Esophagus mucosa (tissue), 1 donor: ENCODE measurements at places on chromosomes 2 and 18. TPM values are rescaled to one million over a fixed set of nuclear protein-coding genes. Genes with fewer than 3 reads are reported as not detected.
A peak's percentile ranks its signal among the peaks of the same experiment; 100 is the strongest.

- ATAC-seq = no peak
Observed at GRCh38 chr2:37579192-37579713, 92.2 kb downstream of the CDC42EP3 start.

DNA sequence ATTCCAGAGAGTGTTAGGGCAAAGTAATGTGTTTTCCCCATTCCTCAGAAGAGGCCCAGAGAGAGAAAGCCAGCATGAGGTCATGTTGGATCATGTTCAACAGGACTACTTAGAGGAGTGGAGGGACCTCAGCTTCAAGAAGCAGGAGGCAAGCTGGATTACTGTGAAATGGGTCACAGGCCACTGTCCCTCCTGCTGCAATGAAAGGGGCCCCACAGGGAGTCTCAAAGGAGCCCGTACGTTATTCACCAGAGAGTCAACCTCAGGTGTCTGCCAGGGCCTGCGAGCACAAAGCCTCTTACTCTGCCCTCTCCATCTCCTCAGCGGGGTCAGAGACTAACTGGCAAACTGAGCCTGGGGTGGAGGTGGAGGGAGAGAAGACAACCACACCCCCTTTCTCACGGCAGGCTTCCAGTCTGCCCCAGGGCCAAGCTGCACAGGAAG, 27.2 kb upstream of the ACYP2 start:
- ATAC-seq = peak; percentile 20

DNA sequence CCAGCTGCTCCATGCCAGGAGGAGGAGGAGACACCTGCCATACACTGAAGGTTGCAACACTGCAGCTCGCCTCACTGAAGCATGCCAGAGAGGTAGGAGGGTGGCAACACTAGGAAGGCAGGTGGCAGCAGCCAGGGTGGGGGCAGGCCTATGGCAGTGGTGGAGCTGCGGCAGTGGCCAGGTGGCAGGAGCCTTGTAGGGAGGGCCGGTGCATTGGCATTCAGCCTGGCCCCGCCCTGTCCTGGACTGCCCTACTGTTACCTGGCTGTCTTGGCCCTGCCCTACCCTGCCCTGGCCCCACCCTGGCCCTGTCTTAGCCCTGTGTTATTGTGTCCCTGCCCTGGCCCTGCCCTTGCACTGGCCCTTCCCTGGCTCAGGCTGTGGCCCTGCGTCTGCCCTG, 7.4 kb upstream of the ANKRD62 start:
- ATAC-seq = peak; percentile 88

DNA sequence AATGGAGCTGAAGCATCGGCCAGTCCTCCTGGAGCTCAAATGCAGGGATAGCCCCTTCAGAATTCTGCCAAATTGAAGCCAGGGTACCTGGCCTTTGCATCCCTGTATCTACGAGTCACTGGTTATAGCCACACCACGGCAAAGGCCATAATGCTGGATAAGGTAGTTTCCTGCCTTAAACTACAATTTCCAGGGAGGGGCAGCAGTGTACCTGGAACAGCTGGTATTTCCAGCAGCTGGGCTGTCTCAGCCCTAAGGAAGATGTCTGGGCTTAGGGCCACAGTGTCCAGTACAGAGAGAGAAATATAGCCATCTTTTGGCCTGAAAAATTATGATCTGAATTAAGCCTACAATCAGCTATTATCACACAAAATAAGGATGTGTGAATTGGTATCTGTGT, 180.3 kb downstream of the GCA start:
- ATAC-seq = peak; percentile 26

Gene IL18RAP
- total RNA-seq = 0.64 TPM

Gene STAT4
- total RNA-seq = 0.88 TPM

Gene RPRM
- total RNA-seq = not detected

Gene NDC80
- 9.7 TPM for total RNA-seq

- no peak for ATAC-seq
Observed at GRCh38 chr2:55547001-55547400, 27.5 kb downstream of the CFAP36 start.

Gene MYL1
- 0.44 TPM for total RNA-seq

Gene UGT1A5
- total RNA-seq = 0.68 TPM

Gene MGAT4A
- total RNA-seq = 5.6 TPM

GRCh38 chr2:4507661-4508060, 804.3 kb downstream of the DCDC2C start:
- ATAC-seq = no peak

Gene SLC40A1
- 11.8 TPM for total RNA-seq

Gene LONRF2
- 0.48 TPM for total RNA-seq

- no peak for ATAC-seq
Observed at GRCh38 chr2:99692785-99693184, 203.0 kb upstream of the REV1 start.

Gene CCL20
- 2.8 TPM for total RNA-seq

Gene TEX261
- 36.7 TPM for total RNA-seq

Gene ARHGAP28
- 2.4 TPM for total RNA-seq

DNA sequence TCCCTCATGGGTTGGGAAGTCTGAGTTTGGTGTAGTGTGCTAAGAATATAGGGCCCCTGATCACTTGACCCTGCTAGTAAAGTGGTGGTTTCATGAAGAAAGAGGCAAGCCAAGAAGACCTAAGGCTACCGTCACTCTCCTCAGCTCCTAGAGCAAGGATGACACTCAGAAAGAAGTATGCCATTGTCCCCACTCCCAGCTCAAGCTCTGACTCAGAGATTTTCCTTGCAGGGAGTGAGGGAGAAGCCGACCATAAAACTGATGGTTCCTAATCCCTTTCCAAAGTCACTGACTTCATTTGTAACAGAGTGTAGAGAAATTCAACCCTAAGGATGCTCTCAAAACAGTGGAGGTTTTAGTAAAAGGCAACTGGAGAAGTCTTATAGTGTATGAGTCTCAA, 80.9 kb downstream of the ICA1L start:
- ATAC-seq = no peak

Gene RFX8
- not detected for total RNA-seq

DNA sequence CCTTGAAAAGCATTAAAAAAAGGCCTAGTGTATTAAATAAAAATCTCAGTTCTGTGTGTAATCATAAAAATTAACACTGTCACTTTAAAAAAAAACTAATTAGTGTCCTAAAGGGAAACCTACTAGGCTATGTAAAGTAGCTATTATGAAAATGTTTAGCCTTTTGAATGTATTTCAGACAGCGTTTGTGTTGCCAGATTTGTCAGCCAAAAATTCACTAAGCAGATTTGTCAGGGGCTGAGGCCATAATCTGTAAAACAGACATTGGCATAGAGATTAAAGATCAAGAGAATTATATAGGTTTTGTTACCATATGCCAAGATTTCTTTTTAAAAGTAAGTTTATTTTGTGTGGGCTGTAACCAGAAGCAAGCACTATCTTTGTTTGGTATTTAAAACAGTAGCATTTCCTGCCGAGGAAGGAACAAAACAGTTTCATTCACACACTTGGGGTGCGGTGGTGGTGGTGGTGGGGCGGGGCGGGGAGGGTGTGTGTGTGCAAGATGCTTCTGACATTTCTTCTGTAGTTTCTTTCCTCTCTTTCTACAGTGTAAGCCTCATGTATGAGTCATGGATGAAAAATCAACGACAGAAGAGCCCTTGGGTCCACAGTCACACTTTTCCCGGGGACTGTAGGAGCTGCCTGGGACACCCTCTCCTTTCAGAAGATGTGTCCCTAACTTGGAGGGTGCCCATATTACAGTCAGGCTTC, 328.5 kb upstream of the FANCL start:
- peak; percentile 64 for ATAC-seq

- ATAC-seq = no peak
Observed at GRCh38 chr2:96809951-96810782, 5.9 kb upstream of the CNNM3 start.

DNA sequence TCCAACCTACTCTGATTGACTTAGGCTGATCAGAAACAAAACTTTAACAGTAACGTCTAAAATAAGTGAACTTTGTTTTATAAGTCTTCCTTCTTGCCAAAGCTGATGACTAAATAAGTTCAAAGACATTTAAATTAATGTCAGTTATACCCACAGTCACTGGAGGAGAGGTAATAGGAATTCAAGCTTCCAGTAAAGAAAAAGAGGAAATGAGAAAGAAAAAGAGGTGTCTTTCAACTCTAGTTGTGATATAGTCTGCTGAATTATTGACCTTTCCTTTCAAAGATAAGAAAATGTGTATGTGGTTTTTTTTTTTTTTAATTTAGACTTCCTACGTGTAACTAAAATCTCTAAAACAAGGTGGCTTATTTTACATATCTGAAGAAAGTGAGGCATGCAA, 191.5 kb downstream of the SLC8A1 start:
- ATAC-seq = no peak

Gene INHBB
- total RNA-seq = 0.72 TPM

Gene ADRA2B
- total RNA-seq = not detected

DNA sequence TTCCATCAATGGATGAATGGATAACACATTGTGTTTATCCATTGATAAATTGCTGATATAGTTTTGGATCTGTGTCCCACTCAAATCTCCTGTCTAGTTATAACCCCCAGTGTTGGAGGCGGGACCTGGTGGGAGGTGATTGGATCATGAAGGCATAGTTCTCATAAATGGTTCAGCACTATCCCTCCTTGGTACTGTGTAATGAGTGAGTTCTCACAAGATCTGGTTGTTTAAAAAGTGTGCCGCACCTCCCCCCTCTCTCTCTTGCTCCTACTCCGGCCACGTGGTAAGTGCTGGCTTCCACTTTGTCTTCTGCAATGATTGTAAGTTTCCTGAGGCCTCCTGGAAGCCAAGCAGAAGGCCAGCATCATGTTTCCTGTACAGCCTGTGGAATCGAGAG, 23.9 kb upstream of the SPATA3 start:
- ATAC-seq = no peak

Gene ATP5MC3
- 282 TPM for total RNA-seq

GRCh38 chr2:97669448-97669847, at the start of gene C2orf92:
Gene C2orf92, plus strand, starts transcription at chr2:97669713. Its CDS starts 76 bp downstream, at chr2:97669789.
- ATAC-seq = peak; percentile 13

DNA sequence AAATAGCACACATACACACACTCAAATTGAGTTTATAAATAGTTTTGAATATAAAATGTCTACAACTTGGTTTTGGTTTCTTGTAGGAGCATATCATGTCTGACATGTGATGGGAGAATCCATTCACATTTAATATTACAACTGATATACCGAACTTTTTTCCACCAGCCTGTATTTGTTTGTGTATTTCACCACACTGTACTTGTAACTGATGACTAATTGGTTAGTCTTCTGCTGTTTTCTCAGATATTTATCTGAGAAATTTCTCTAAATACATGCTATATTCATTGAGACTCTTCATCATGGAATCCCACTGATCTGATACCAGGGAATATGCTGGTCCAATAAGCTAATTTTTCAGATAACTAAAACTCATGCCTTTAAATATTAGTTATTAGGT, 56.3 kb upstream of the UBXN4 start:
- ATAC-seq = no peak

GRCh38 chr18:52009958-52010357, 330.0 kb upstream of the DCC start:
- ATAC-seq = no peak

GRCh38 chr18:75048776-75049454, 160.0 kb downstream of the PTGR3 start:
- no peak for ATAC-seq

DNA sequence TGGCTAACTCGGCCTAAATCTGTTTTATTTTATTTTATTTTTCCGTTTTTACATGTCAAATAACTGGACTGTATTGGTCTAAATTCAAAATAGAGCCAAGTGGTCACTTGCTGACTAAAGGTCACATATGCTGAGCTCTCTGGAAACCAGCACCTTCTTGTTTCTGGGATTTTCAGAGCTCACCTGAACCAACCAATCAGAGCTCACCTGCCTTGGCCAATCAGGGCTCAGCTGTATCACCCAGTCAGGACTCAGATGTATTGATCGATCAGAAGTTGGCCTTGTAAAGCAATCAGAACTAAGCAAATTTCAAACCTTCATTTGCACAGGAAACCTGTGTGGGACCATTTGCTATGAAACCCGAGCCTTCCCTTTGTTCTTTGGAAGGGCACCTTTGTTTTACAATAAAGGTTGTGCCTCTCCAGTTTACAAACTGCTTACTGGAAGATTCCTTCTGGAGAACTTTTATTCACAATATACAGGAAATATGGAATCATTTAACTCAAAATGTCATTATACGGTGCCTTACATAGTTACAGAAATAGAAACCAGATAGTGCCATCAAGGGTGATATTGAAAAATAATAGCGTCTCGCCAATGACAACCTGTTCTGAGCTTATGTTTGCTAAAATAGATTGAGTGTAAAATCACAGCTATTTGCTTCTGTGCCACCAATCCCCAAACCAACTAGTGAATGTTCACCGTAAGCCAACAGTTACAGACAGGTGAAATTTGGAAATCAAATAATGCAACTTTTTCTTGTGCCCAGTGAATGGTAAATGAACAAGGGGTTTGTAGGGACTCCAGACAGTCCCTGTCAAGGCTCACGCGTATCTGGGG, 17.3 kb upstream of the PSD4 start:
- ATAC-seq = no peak

- ATAC-seq = no peak
Observed at GRCh38 chr2:36708041-36708741, 11.7 kb downstream of the VIT start.

Gene ZNF396
- 0.80 TPM for total RNA-seq

Gene TLX2
- not detected for total RNA-seq

DNA sequence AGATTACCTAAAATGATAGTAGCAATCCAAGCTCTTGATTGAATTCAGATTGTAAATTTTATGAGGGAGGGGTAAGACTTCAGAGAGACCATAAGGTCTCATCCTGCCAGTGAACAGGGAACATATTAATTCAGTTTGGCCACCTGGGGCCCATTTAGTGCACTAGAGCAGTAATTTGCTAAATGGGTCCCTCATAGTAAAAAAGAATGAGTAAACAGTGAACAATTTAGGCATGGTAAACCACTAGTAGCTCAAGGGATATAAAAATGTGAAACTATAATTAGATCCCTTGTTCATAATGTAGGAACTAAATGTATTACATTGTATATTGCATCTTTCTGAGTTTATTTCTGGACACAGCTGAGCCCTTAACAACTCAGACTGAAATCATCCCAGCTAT, 4.9 kb upstream of the PHLPP1 start:
- ATAC-seq = no peak

DNA sequence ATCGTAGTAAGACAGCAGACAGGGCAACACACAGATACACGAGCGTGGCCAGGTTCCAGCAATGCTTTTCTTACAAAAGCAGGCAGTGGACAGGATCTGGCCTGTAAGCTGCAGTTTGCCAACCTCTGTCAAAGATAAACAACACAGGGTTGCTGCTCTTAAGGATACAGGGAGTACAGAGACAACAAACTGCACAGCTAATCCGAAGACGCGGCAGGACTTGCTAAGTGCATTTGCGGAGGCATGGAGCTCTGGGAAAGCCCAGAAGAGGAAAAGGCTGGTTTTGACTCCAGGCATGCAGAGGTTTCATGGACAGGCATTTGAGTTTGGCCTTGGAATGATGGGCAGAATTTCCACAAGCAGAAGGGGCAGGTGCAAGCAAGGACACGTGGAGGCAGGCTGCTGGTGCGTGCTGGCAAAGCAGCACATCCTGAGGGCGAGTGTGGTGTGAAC, 24.4 kb downstream of the SERTAD2 start:
- peak; percentile 61 for ATAC-seq

Gene COL5A2
- 6.3 TPM for total RNA-seq
